ENCODE measurements at places on chromosomes 12 and 14. TPM values are rescaled to one million over a fixed set of nuclear protein-coding genes. Genes with fewer than 3 reads are reported as not detected.

- DNase-seq, result no peak
Observed at GRCh38 chr12:18897823-18898222, 159.9 kb downstream of the CAPZA3 start.

- no peak for DNase-seq
Observed at GRCh38 chr14:73462815-73463214, 4.5 kb upstream of the NUMB start.

Gene ADCY6
- total RNA-seq, result 170 TPM

- no peak for DNase-seq
Observed at GRCh38 chr14:74936731-74937130, 13.7 kb upstream of the RPS6KL1 start.

Gene BDKRB2
- total RNA-seq, result 19.8 TPM
